NCI-H82 (cell line): ENCODE measurements at places on chromosomes 1 and 21.

GRCh38 chr21:43364851-43365424, 62.0 kb downstream of the SIK1 start:
- DNase-seq, result peak; percentile 65

- DNase-seq, result no peak
Measured at GRCh38 chr1:77541162-77541545, 141.3 kb downstream of the ZZZ3 start.

GRCh38 chr1:150528196-150528595, 12.6 kb downstream of the FALEC start:
- no peak for DNase-seq

GRCh38 chr1:61337037-61337436, 254.7 kb downstream of the NFIA start:
- peak; percentile 9 for DNase-seq

DNA sequence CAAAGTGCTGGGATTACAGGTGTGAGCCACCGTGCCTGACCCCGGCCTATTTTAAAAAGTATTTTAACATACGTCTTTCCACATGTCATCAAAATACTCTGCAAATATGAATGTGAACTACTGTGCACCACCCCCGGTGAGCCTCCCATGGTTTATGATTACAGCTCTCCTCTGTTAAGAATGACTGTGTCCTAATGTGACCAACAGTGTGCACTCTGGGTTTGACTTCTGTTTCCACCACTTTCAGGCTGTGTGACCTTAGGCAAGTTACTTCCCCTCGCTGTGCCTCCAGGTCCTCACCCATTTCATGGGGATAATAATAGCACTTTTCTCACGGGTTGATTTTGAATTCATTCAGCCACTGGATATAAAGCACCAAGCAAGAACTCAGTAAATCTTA, 14.7 kb downstream of the AMPD2 start:
- DNase-seq, result no peak

DNA sequence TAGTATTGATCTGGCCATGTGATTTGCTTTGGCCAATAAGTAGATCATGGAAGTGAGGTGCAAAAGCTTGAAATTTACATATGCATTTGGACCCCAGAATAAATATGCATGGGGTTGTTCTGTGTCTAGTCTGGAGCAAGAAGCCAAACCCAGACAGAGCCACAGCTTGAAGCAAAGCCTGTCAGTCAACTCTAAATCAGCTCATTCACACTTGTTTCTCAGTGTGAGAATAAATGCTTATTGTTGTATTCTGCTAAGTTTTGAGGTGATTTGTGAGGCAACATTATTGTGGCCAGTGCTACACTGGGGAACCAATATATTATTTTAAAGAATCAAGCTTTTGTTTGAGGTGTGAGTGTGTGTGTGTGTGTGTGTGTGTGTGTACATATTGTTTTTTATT, 12.2 kb upstream of the PGLYRP3 start:
- no peak for DNase-seq

DNA sequence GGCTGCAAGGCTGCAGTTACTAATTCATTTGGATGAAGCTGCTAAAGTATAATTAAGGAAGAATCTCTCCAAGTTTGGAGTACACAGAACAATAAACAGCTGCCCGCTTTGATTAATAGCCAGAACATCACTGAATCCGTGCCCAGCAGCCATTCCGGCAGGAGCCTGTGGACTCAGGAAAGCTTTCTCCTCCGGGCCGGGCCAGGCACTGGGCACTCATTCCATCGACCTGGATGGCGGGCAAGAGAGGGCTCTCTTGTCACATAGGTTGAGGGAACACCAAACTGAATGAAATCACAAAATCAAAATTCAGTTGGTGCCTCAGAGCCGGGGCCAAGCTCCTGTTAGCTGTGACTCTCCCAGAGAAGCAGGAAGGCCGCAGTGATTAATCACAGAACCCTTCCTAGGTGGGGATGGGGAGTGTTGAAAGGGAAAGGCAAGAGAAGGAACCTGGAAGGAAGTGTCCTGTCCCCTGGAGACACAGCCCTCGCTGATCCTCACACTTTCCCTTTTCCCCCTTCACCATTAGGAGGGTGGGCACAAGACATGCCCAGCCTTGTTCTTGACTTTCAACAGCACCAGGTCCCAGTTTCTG, 306.7 kb downstream of the NPHP4 start:
- DNase-seq, result no peak

GRCh38 chr1:70311369-70311768, 43.2 kb downstream of the ANKRD13C start:
- DNase-seq, result no peak

DNA sequence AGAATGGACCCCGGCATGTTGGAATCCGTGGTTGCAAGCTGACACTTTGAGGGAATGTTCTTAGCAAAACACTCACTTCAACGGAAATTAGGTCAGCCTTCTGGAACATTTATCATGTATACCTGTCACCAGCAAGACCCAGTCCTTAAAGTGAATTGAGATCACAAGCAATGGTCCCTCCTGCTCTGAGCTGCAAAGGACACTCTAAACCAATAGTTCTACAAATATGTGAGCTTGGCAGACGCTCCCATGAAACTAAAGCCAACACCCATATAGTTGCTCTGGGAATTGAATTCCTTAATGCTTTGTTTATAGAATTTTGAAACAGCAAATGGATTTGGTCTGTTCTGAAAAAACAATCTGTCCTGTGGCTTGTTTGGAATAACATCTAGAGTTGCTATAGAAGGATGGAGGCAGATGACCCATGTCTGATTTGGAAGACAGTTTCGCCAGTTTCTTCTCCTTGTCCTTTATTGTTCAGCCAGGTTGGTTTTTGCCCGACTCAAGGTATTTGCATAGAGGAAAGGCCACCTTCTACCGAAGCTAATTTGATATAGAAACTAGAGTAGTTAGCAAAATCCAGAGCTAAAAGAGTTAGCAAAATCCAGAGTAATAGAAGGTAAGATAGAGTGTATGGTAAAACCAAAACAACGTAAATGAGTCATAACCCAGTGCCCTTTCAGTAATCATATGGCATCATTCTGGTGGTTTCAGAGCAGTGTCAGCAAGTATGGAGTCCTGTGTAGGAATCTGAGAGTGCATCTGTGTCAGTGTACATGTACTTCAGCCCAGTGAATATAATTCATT, 236.2 kb downstream of the NFIA start:
- DNase-seq, result no peak

GRCh38 chr21:33126569-33126968, 56.6 kb downstream of the OLIG1 start:
- DNase-seq, result no peak

DNA sequence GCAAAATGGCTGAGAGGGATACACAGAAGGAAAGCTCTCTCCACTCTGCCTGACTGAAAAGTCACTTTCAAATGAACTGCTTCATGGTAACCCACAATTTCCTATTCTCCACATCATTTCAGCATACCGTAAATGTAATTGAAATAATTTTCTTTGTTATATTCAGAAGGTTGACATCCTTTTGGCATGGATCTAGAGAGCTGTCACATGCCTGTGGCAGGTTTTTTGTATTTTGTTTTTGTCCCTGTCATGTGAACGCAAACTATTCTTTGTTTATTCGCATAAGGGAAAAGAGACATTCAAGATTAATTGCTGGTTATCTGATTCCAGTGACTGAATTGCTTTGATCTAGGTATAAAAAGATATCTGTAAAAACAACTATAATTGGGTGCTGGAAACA, 1808.1 kb downstream of the NCAM2 start:
- DNase-seq, result no peak

GRCh38 chr1:235746245-235746644, 96.7 kb upstream of the GNG4 start:
- peak; percentile 57 for DNase-seq
